Brain (organoid and tissue), 16 donors: ENCODE measurements at places on chromosomes 3 and 15.

- DNase-seq = no peak
Measured at GRCh38 chr3:189587664-189588040, 43.5 kb upstream of the TP63 start.

- peak; percentile 41 for DNase-seq
Measured at GRCh38 chr3:193605876-193606275, 12.9 kb downstream of the OPA1 start.

DNA sequence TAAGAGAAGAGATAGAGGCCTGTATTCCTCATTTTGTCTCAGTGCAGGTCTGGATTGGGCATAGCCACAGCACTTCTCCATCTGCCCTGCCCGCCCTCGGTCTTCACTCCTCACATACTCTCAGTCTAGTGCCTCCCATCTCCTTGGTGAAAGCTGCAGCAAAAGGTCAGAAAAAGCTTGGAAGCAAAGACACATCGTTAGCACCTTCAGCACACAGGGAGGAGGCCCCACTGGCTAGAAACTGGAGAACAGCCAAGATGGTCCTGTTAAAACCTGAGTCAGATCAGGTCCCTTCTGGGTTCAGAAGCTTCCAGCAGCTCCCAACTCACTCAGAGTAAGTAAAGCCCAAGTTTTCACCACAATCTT is 1.6 kb upstream of the KLF15 start:
- no peak for DNase-seq

- DNase-seq = no peak
Measured at GRCh38 chr15:43919540-43920253, 92.9 kb downstream of the WDR76 start.

DNA sequence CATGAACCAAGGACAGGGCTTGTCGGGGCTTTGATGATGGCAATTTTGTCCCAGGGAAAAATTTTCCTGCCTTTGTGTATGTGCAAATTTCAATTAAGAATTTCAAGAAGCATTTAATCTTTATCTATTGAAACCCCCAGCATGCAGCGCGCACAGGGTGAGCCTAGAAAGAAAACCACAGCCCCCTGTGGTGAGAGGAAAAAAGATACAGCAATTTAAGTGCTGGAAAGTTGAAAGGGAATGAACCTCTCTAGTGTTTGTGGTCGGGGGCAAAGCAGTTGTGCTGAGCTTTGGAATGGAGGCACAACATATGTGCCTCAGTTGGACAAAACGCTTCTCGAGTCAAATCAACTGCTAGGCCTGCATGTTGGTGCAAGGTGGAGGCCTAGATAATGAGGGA is 111.8 kb upstream of the C15orf61 start:
- DNase-seq = no peak

- DNase-seq = no peak
Measured at GRCh38 chr3:76490064-76490463, 549.8 kb upstream of the ROBO2 start.

DNA sequence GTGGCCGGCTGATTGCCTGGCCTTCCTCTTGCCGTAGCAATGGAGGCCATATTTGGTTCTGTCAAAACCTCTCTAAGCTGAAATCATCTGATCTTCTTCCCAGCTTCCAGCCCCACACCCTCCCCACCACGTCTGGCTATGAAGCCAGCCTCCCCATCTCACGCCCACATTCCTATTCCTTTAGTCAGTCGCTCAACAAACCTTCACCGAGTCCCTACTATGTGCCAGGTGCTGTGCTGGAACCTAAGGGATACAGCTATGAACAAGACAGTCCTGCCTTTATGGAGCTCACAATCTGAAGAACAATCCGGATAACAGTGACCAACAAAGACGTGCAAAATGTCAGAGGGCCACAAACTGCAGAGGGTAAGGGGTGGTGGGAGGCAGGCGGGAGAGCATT is 31.9 kb upstream of the SMAD6 start:
- DNase-seq = no peak

GRCh38 chr15:82855286-82856100 is 46.1 kb downstream of the WHAMM start:
- no peak for DNase-seq

- no peak for DNase-seq
Measured at GRCh38 chr3:191302451-191302850, 26.7 kb upstream of the CCDC50 start.

- DNase-seq = no peak
Measured at GRCh38 chr15:53470743-53471142, 288.7 kb downstream of the WDR72 start.

GRCh38 chr3:179373938-179374337 is 26.4 kb downstream of the MFN1 start:
- no peak for DNase-seq

DNA sequence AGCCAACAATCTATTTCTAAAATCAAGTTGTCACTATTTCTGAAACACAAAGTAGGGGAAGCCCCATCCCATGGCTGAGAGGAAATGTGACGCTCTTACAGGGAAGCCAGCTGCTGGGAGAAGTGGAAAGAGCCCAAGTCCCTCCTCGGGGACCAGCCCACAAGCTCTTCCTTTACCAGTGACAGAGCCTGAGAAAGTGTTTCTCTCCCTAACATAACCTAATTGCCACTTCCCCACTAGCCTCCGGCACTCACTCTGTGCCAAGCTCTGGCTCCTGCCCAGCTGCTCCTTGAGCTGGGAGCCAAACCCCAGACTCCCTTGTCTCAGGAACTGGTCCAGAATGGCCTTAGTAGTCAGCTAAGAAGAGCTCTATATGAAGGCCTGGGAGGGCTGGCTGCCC is 42.9 kb downstream of the TNFAIP8L3 start:
- DNase-seq = peak; percentile 87
